ENCODE measurements at places on chromosomes 16 and 17. TPM values are rescaled to one million over a fixed set of nuclear protein-coding genes. Genes with fewer than 3 reads are reported as not detected.

DNA sequence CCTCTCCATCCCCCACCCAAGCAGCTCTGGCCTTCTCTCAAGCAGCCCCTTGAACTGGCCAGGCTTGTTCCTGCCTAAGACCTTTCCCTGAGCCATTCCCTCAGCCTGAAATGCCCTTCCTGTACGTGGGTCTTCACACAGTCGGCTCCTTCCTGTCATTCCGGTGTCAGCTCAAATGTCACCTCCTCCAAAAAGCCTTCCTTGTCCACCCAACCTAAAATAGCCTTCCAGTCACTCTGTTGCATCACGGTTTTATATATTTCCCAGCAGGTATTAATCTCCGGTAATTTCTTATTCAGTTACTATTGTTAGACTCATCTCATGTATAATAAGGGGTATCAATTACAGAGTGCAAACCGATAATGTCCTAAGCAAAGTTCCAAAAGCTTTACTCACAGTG, 51.8 kb downstream of the C17orf67 start:
- DNase-seq = no peak

DNA sequence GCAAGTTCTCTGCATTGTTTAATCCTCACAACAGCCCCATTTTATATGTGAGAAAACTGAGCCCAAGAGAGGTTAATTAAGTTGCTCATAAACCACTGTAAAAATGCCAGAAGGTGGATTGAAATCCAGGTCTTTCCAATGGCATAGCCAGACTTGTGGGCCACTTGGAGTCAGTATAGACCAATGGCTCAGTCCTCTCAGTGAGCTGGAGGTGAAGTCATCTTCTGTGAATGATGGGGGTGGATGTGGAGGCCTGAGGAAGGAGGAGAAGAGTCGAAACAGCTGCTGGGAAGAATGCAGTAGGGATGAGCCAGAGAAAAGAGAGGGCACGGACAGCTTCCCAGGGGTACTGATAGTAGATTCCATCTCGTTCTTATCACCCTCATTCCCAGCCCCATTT, 213.4 kb downstream of the SOX9 start:
- no peak for DNase-seq

DNA sequence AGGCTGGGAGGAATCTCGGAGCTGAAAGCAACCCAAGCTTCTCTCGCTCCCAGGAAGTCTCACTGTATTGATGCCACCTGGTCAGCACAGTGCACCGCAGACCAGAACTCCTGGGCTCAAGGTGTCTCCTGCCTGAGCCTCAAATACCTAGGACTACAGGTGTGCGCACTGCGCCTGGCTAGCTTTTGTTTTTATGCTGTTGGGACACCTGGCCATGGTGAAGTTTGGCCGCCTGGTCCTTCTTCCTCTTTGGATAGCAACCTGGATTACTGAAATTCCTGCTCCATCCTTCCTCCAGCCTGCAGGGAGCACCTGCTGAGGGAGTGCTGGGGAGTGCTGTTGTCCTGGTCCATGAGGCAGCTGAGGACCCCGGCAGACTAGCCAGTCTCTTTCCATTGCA, 56.6 kb downstream of the COTL1 start:
- no peak for DNase-seq

GPRC5C gene
- total RNA-seq = 66.4 TPM

SOX8 gene
- total RNA-seq = 55.6 TPM

MVP gene
- total RNA-seq = 54.0 TPM

TBC1D3E gene
- not detected for total RNA-seq
